ENCODE measurements at places on chromosomes 5 and 9. TPM values are rescaled to one million over a fixed set of nuclear protein-coding genes. Genes with fewer than 3 reads are reported as not detected.

The ETF1 gene
- 136 TPM for total RNA-seq

The SPOCK1 gene
- total RNA-seq: 238 TPM

The CDKN2B-AS1 gene
- 4.1 TPM for total RNA-seq

The CTSV gene
- not detected for total RNA-seq

The NUTM2F gene
- not detected for total RNA-seq

Data from GM23248 (cell line).